Stimulated activated CD4-positive, alpha-beta T cell treated with anti-CD3 and anti-CD28 coated beads, TNF-alpha, amount 100 ng/mL, for 1 hour (primary cell): ENCODE measurements at places on chromosomes 7 and 10.

- no peak for DNase-seq
Measured at GRCh38 chr7:34365011-34365410, 293.0 kb upstream of the NPSR1 start.

DNA sequence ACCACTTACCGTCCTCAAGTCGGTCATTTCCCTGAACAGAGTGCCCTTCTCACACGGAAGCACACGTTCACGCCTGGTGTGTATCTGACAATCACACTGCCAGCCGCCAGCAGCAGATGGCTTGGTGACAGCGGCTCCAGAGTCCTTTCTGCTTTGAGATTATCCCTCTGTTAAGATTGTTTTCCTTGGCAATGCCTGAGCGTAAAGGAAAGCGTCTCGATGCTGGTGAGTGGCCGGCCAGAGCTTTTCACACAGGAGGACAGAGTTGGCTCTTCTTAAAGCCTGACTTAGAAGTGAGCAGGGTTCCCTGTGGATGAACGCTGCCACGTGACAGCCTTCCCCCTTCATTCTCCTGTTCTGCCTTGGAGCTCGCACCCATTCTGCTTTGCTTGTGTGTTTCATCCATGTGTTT is 22.1 kb upstream of the PRKAR1B start:
- no peak for DNase-seq

DNA sequence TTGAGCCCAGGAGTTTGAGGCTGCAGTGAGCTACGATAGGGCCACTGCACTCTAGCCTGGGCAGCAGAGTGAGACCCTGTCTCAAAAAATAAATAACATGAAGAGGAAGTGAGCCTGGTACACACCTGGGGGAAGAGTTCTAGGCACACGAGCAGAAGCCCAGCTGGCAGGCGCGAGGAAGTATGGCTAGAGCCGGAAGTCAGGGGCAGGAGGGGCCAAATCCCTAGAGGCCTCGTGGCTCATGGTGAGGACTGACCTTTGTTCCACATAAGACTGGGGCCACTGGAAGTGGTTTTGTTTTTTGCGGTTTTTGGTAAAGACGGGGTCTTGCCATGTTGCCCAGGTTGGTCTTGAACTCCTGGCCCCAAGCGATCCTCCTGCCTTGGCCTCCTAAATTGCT is 117.6 kb downstream of the HIP1 start:
- DNase-seq = no peak

GRCh38 chr7:151484971-151485707 is 34.6 kb downstream of the RHEB start:
- no peak for DNase-seq

GRCh38 chr10:23610626-23611307 is 171.9 kb downstream of the OTUD1 start:
- DNase-seq = no peak

- DNase-seq = no peak
Measured at GRCh38 chr10:28354511-28354910, 51.6 kb upstream of the MPP7 start.

- DNase-seq = no peak
Measured at GRCh38 chr10:123458933-123459332, 207.2 kb upstream of the GPR26 start.

DNA sequence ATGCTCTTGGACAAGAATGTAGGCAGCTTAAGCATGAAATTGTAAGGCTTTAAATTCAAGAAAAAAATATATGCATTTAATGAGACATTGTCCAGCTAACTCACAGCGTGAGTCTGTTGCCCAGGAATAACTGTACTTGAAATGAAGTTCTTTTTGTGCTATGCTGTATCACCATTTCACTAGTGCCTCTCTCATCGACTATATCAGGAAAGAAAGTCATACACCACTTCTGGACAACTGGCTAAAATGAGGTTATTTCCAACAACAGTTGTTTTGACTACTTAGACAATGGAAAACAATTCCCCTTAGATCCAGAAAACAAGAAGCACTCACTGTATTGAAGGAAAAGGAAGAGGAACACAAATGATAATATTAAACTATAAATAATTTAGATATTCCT is 251.8 kb downstream of the CRPPA start:
- no peak for DNase-seq

GRCh38 chr10:85067955-85068354 is 739.6 kb downstream of the CCSER2 start:
- no peak for DNase-seq

- DNase-seq = no peak
Measured at GRCh38 chr10:15367296-15368085, 3.6 kb downstream of the FAM171A1 start.

GRCh38 chr7:103141753-103142404 is 7.0 kb downstream of the NAPEPLD start:
- no peak for DNase-seq

GRCh38 chr7:152663931-152664330 is 12.0 kb downstream of the XRCC2 start:
- DNase-seq = no peak

GRCh38 chr10:79048639-79049550 is 19.9 kb upstream of the ZMIZ1 start:
- no peak for DNase-seq

DNA sequence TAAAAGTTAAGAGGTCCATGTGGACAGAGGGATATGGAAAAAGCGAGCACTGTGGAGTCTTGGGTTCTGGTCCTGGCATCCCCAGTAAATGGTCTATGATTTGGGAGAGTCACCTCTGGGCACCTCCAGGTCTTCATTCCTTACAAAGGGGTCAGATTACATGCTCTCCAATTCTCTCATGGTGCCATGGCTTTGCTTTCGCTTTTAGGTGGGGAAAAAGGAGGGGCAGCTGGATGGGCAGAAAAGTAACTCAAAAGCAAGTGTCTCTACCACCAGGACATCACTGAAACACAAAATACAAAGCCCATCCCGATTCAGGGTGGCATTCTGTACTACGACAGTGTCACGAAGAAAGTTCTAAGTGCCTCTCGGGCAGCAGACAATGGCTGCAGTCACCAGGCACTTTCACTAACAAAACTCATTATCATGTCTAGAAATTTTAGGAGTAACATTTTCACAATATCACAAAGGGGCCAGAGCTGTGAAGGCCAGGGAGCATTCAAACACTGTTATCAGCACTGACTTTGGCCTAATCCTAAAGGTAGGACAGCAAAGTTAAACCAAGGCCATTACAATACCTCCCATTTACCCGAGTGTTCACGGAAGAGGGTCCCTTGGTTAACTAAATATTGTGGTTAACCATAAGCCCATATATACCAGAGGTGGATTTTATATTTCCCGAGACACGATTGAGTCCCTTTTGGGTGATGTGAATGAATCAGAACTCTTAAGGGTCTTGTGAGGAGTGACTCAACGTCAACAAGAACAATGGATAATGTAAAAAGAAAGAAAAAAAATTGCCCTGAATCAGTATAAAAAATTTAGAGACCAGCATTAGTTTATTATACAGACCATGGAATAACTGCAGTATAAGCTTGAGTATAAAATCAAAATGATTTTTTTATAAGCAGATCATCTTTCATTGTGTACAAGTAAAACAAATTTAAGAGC is 2.5 kb downstream of the PSAP start:
- no peak for DNase-seq

DNA sequence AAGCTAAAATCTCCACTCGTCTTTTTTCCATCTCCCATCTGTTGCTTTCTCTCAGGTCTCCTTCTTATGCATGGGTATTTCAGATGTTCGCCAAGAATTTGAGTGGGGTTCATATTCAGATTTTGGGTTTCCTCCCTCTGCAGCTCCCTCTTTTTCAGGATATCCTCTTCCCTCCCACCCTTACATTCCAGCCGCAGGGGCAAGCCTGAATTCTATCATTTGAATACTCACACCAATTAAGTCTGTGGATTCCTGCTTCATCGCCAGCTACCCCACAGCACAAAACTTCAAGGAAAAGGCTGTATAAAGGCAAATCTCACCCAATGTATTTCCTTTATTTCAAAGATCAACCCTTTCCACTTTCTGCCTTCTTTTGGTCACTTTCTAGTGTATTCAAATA is 41.6 kb upstream of the FOXI2 start:
- DNase-seq = no peak

- DNase-seq = no peak
Measured at GRCh38 chr7:83021032-83021431, 141.7 kb downstream of the PCLO start.

DNA sequence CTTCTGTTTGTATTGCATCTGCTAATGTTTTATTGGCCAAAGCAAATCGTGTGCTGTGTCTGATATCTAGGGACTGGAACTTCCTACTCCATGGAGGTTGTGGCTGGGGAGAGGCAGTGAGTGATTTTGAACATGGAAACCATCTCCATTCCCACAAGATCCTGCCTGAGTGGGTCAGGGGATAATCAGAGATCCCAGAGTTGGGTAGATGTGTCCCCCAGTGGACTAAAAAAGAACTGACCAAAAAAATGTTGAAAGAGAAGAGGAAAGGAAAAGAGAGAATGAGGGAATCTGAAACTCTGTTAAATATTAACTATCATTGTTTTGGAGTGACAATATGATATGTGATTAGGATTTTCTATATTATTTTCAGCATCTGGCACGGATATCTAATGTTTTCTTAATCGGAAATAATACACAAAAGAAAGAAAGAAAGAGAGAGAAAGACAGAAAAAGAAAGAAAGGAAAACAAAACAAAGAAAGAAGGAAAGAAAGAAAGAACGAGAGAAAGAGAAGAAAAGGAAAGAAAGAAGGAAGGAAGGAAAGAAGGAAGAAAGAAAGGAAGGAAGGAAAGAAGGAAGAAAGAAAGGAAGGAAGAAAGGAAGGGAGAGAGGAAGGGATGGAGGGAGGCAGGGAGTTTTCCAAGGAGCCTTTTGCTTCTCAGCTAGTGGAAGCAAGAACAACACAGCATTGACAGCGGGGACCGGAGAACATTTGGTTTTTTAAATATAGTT is 638.5 kb downstream of the CCSER2 start:
- no peak for DNase-seq

- DNase-seq = no peak
Measured at GRCh38 chr7:4819560-4820404, 42.0 kb downstream of the PAPOLB start.

- no peak for DNase-seq
Measured at GRCh38 chr7:108293149-108293612, 163.0 kb upstream of the LAMB4 start.

- no peak for DNase-seq
Measured at GRCh38 chr7:508461-509170, 11.0 kb downstream of the PDGFA start.
